Renal cortical epithelial cell (primary cell): ENCODE measurements at places on chromosomes 16 and 17.
A peak's percentile ranks its signal among the peaks of the same experiment; 100 is the strongest.

- no peak for DNase-seq
These were observed 3.5 kb downstream of the G6PC1 start for GRCh38 chr17:42904110-42904469.

DNA sequence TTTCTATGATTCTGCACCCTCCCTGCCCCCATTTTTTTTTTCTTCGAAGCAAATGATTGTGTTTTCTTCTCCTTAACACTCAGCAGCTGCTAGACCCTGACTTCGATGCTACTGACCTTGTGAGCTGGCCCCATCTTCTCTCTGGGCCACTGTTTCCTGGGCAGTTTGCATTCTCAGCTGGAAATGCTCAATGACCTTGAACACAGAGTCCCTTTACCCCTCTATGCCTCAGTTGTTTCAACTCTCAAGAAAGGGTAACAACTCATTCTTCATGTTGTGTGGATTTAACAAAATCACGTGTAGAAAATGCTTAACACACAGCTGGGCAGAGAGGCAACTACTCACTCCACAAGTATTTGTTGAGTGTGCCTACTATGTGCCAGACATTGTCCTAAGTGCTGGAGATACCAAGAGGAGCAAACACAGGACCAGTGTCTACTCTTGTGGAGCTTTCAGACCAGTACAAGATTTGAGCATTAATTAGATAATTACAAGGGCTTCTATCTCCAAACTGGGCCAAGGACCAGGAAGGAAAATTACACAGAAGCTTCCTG, 66.2 kb downstream of the IQCK start:
- DNase-seq, result no peak

DNA sequence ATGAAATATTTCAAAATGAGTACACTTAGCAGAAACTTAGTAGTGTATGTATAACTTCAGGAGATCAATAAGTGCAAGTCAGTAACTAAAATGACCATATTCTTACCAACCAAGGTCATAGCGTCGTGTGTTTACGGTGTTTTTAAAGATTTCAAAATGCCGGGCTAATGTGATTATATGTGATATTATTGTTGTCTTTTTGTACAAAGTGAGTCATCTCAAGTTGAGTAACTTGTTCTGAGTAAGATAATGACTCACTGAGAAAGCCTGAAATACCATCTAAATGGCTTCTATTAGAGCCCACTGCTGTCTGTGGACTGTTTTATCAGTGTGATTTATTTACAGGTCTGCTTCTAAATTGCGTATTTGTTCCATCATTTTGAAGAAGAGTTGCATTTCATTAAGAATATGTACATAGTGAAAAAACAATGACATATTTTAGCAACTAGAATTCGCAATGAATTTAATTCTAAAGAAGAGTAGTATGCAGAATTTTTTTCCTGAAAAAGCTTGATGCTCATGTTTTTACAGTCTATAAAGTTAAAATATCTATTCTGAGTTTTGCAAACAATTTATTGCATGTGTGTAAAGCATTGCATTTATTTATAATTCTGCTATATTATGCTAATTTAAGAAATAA, 12.7 kb downstream of the KRT12 start:
- peak; percentile 96 for DNase-seq

DNA sequence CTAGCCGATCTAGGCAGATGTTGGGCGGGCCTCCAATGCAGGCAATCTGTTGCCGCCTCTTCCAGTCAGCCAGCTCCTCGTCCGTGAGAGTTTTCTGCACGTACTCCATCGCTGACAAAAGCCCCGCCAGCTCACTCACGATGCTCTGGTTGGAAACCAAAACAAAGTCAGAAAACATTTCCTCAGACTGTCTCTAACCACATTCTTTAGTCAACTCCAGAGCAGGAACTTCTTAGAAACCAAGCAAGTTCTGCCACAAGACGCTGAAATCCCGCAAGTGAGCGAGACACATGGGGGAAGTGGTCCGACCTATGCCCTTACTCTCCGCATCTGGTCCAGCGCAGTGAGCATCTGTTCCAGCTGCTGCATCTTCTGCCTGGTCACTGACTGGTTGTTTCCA, 49.1 kb downstream of the STAT5A start:
- DNase-seq, result no peak

DNA sequence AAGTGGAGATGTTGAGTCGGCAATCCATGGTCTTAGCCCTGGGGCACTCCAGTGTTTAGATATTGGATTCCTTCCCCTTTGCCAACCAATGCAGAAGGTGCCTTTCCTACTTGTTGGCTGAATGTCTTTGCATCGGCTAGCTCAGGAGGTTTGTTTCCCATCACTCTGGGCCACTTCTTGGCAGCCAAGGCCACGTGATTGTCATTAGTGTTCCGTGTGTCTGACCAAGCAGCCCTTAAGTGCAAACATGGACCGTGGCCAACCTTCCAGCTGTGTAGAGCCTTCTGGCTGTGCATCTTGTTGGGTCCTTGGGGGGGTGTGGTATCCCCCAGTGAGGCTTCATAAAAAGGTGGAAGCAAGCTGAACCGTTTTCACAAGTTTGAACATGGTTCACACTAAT, 66.0 kb downstream of the GNAO1 start:
- DNase-seq, result no peak

DNA sequence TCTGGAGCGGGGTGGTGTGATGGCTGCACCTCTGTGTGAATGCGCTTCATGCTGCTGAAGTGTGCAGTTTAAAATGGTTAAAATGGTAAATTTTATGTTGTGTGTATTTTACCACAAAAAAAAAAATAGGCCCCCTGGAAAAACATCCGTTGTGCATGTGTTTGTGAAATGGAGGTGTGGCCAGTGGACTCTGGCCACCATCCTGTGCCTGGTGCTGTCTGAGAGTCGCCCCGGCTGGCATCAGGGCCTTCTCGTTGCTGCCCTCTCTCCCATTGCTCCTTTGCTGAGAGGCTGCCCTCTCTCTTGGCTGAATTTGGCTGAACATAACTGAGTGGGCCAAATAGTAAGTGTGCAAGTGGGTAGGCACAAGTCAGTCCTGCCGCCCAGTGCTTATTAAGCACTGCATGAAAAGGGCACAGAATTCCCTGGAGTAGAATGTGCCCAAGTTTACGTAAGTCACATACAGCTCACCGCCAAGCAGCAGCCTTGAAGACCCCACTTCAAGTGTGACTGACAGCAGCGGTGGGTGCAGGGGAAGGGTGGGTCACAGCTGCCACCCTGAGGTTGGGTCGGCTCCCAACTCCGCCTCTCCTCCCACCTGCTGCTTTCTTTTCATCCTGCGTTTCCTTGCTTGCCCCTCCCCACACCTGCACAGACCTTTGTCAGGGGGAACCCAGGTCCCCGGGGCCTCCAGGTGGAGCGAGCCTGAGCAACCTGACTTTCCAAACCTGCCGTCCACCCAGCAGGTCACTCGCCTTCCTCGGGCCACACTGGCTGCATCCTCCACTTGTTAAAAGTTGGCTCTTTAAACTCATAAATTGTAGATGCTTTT, 46.8 kb downstream of the FOXK2 start:
- DNase-seq, result no peak

GRCh38 chr16:82987767-82988166, 361.0 kb downstream of the CDH13 start:
- DNase-seq, result peak; percentile 67

DNA sequence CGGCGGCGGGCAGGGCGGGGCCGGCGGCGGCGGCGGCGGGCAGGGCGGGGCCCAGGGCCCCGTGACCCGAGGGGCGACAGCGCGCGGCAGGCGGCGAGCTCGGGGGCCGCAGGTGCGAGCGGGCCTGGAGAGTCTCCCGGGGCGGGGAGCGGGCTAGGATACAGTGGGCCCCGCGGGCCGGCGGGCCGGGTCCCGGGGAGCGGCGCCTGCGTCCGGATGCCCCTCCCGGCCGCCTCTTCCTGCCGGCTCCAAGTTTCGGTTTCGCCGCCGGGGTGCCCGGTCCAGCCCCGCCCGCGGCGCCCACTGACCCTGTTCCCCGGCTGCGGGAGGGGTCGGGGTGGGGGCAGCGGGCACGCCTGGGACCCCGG, at the start of gene RNF213:
TSS of gene RNF213 (plus strand) at position 62 of the 368 bp plus-strand sequence. CDS start 2,830 bp downstream, outside the sequence.
- no peak for DNase-seq
